ENCODE measurements at places on chromosomes 2 and 18.

DNA sequence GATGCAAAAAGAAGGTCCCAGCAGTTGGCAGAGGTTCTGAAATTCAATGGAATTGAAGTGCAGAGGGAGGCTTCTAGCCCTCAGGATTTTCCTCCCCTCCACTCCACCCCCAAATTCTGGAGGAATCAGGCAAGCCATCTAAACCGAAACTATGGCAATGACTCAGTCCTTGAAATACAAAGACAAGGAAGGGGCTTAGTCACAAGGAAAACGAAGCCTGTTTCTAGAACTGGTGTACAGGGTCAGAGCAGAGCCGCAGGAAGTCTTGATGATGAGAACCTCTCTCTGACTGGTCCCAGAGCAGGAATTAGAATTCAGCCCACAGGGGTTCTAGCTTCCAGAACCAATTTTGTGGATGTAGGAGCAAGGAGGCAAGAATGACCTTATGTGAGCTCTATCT lies 111.7 kb upstream of the SCN1A start:
- no peak for DNase-seq

DNA sequence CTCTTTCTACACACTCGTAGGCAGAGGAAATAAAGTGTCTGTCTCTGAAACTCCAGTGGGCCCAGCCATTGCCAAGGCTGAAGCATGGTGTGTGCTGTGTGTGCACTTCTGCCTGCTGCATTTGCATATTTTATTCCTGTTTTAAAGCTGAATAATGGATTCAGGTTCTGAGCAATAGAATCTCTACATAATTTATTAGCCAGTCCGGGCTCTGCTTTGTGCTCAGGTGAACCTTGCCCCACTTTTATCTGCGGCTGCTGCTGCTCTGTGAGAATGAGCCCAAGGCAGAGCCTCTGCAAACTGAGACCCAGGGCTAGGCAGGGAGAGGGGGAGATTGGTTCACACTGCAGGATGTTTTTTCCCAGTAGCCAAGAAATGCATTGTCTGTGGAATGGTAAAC lies 64.6 kb upstream of the SH3BP4 start:
- DNase-seq = no peak

GRCh38 chr18:30920351-30920750 lies 122.2 kb downstream of the DSC3 start:
- no peak for DNase-seq

DNA sequence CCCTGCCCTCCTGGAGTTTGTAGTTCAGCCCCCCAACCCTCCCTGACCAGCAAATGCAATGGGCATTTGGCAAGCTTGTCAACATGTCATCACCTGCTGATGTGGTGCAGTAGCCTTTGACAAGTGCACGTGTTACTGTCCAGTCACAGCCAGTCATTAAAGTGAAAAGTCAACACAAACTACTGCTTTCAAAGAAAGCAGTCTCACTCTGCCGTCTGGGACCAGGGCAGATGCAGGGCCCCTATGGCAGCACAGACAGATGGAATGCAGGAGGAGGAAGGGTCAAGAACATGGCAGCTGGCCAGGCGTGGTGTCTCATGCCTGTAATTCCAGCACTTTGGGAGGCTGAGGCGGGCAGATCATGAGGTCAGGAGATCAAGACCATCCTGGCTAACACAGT lies 222.4 kb upstream of the OSR1 start:
- DNase-seq = no peak

DNA sequence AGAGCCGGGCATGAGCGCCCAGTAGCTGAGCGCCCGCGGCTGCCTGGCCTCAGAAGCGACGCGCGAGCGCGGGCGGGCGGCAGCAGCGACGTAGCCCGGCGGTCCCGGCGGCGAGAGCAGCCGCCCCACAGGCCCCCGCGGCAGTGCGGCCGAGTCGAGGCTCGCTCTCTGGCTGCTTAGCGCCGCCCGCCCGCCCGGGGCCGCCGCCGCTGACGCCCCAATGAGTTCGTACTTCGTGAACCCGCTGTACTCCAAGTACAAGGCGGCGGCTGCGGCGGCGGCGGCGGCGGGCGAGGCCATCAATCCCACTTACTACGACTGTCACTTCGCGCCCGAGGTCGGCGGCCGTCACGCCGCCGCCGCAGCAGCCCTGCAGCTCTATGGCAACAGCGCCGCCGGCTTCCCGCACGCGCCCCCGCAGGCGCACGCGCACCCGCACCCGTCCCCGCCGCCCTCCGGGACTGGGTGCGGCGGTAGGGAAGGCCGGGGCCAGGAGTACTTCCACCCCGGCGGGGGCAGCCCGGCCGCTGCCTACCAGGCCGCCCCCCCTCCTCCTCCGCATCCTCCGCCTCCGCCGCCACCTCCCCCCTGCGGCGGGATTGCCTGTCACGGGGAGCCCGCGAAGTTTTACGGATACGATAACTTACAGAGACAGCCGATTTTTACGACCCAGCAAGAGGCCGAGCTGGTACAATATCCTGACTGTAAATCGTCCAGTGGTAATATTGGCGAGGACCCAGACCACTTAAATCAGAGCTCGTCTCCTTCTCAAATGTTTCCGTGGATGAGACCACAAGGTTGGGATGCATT lies 847 bp downstream of the HOXD8 start:
- DNase-seq = peak; percentile 36

- DNase-seq = no peak
Measured at GRCh38 chr2:30899516-30900054, 92.3 kb upstream of the CAPN13 start.

- DNase-seq = no peak
Measured at GRCh38 chr18:44693030-44693784, 12.5 kb downstream of the SETBP1 start.

- DNase-seq = no peak
Measured at GRCh38 chr2:20935168-20935775, 108.6 kb downstream of the APOB start.

GRCh38 chr18:32427084-32427900 lies 43.4 kb downstream of the GAREM1 start:
- DNase-seq = no peak

DNA sequence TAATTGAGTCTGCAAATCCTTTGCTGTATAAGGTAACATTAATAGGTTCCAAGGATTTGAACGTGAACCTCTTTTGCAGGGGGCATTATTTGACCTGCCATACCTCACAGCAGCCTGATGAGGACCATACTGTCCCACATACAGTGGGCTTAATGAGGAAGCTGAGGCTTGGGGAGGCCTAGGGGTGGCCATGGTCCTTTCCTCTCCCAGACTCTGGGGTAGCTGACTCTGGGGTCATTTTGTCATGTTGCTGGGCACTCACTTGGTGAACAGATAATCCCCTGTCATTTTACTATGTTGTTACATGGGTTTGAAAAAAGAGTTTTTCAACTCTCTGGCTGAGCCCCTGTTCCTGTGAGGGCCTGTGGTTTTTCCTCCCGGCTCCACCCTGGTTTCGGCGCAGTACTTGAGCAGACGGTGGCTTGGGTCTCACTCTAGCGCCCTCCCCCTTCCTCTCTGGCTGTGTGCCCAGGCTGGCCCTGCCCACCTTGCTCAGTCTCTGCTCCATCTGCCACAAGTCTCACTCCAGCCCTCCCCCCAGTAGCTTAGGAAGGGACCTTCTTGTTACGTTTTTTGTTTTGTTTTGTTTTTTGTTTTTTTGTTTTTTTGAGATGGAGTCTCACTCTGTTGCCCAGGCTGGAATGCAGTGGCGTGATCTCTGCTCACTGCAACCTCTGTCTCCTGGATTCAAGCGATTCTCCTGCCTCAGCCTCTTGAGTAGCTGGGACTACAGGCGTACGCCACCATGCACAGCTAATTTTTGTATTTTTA lies 21.0 kb downstream of the INPP4A start:
- peak; percentile 89 for DNase-seq

DNA sequence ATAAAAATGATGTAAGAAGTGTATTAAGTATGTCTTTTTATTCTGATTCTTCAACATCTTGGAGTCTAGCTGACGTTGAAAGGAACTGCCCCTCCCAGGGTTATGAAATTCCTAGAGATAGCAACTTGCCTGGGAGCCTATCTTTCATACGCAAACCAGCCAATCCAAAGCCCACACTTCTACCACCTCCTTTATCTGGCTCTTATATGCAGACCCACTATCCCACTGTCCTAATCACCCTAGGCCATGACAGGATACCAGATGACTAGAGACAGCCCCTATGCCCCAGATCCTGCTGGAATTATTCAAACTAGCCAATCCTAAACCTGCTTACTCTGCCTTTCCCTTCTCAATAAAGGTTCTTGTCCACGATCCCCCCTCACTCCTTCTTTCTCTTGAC lies 11.8 kb upstream of the CDC42EP3 start:
- no peak for DNase-seq

- no peak for DNase-seq
Measured at GRCh38 chr2:212066546-212066945, 472.1 kb downstream of the ERBB4 start.

DNA sequence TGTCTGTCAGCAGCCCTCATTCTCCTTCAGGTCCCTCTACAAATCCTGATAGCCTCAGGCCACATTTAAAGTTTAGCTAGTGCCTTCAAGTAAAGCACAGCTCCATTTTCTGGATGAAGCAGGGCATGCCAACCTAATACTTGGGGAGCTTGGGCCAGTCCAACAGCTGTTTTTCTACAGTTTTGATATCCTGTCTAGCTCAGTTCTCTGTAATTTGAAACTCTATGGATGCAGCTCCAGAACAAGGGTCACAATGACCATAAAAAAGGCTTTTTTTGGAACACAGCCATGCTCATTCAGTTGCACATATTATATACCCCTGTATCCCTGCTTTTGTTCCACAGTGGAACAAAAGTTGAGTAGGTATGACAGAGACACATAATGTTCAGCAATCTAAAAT lies 373.5 kb downstream of the SUCLG1 start:
- no peak for DNase-seq

DNA sequence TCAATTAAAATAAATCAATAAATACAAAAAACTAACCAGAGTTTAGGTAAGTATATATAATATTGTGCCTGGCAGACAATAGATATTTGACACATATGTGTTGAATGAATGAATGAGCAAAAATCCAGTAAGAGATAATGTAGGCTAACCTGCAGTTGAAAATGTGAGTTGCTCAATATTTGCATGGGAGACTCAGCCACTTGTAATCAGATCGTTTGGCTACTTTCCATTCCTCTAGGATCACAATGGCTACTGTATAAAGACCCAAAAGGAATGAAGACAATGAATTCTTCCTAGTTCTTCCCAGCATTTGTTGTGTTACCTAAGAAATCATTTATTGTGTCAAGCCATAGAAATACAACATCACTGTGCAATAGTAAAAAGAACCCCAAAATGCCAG lies 25.3 kb downstream of the PIEZO2 start:
- no peak for DNase-seq

GRCh38 chr18:1929720-1930119 lies 641.6 kb downstream of the METTL4 start:
- DNase-seq = no peak

- DNase-seq = no peak
Measured at GRCh38 chr2:28730641-28731146, 20.9 kb upstream of the PPP1CB start.

GRCh38 chr18:1811282-1811681 lies 760.0 kb downstream of the METTL4 start:
- DNase-seq = no peak

DNA sequence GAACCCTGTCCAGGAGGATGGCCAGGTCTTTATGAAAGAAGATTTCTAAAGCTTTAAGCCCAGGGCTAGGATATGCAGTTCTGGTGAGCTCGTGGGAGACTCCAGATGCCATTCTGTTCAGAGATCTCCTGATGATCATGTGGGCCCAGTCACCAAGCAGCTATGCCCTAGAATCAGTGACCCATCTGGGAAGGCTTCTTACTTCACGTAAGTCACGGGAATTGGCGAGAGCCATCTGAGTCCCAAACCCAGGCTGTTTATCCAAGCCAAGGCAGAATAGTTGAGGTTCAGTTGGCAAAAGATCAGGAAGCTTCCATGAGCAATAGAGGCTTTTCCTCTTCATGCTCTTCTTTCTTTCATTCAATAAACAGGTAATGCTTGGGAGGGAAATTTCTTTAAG lies 23.9 kb downstream of the ANTXR1 start:
- DNase-seq = no peak

DNA sequence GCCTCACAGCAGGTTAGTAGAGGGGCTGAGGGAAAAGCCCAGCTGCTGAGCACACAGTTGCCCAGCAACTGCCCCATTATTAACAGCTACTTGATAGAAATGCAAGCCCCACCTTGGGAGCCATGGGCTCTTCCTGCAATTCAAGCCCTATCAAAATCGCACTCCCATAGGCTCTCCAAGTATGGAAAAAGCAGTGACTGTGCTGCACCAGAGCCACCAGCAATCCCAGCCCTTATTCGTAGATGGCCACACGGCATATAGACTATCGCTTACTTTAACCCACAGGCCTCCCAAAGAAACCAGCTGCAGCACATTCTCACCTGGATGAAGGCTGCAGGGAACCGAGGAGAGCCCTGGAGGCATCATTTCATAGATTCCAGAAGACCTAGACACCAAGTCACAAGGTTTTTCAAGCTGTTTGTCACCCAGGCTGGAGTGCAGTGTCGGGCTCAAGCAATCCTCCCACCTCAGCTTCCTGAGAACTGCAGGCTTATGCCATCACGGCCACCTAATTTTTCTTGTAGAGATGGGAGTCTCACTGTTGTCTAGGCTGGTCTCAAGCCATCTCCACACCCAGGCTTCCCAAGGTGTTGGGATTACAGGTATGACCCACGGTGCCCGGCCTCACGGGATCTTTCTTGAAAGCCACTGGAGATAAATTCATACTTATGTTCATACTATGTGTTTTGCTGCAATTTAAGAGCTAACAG lies 11.3 kb downstream of the NCL start:
- DNase-seq = no peak

GRCh38 chr2:168180483-168180882 lies 66.9 kb downstream of the STK39 start:
- DNase-seq = no peak

DNA sequence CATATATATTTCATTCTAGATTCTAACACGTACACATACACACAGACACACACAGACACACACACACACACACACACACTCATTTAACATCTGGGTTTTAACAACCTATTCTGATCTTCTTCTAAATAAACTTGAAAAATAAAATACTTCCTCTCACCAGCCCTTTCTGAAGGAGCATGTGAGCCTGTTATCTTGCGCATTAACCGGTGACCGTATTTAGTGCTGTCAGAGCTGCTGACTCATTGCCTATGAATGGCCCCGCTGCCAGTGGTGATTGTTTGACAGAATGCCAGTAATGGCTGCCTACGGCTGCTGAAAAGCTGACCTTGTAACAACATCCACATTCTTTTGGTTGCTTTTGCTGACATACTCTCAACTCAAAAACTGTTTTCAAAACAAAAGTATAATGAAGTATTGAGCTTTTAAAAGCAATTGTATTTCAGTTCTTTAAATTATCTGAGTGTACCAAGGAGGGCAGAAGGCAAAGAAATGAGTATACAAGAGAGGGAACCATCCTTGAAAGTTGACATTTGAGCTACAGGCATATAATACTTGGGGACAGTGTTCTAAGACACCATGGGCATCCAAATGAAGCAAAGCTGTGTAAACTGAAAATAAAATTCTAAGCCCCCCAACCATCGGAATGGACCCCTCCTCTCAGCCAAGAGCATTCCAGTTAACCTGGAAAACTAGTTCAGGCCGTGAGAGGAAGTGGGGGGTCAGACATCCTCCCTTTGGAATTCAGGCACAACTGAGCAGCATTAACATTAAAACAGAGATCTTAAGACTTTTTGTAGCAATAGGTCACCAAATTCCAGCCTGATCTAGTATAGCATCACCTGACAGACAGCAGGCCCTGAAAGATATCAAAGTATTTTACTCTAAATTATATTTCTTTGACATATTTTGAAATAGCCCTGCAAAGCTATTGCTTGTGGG lies 50.2 kb upstream of the DTNA start:
- peak; percentile 22 for DNase-seq

- DNase-seq = no peak
Measured at GRCh38 chr2:214737188-214737587, 72.3 kb downstream of the BARD1 start.

- no peak for DNase-seq
Measured at GRCh38 chr2:31234683-31235503, 941 bp downstream of the EHD3 start.
